ENCODE measurements at places on chromosomes 5 and 9. TPM values are rescaled to one million over a fixed set of nuclear protein-coding genes. Genes with fewer than 3 reads are reported as not detected.

SLC9A3 gene
- 6.4 TPM for total RNA-seq

PCDHGA10 gene
- total RNA-seq: 9.8 TPM

POLR1E gene
- total RNA-seq: 16.3 TPM

GRIN1 gene
- total RNA-seq: 0.94 TPM

EPB41L4B gene
- 29.1 TPM for total RNA-seq

DNA sequence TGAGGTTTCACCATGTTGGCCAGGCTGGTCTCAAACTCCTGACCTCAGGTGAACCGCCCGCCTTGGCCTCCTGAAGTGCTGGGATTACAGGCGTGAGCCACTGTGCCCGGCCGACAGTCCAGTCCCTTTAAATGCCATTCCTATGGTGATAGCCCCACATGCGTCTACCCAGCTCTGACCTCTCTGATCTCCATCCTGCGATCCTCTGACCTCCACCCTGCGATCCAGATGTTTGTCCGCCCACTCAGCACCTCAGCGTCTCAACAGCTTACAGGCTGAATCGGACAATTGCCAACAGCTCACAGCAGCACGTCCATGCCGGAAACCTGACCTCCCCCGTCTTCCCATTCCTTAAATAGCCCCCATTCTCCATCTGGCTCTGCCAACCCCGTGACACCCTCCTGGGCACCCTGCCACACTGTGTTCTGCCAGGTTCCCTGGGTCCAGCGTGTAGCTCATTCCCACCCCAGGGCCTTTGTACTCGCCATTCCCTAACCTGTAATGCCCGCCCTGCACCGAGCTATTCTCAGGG lies 44.0 kb upstream of the RNU6ATAC start:
- no peak for DNase-seq

GRCh38 chr5:78109891-78110324 lies 184.6 kb downstream of the AP3B1 start:
- no peak for DNase-seq

DNA sequence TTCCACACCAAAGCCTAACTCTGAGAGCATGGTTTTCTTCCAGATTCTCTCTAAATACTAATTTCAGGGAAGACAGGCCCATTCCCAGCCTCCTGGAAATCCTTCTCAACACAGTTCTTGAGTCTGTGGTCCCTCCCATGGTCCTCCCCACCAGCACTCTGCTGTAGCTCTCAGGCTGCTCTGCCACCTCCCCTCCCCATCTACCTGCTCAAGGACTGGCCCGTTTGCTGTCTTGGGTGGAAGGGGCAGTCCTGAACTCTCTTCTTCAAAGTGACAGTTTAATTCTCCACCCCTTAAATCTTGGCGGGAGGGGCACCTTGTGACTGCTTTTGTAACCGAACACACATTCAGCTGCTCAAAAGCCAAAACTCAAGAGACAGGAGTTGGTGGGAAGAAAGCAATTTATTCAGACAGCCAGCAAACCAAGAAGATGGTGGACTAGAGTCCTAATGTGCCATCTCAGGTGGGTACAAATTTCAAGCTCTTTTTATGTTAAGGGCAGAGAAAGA lies 7.6 kb upstream of the LCN15 start:
- DNase-seq: no peak

GRCh38 chr9:136174779-136175615 lies 29.9 kb downstream of the LHX3 start:
- DNase-seq: no peak

DNA sequence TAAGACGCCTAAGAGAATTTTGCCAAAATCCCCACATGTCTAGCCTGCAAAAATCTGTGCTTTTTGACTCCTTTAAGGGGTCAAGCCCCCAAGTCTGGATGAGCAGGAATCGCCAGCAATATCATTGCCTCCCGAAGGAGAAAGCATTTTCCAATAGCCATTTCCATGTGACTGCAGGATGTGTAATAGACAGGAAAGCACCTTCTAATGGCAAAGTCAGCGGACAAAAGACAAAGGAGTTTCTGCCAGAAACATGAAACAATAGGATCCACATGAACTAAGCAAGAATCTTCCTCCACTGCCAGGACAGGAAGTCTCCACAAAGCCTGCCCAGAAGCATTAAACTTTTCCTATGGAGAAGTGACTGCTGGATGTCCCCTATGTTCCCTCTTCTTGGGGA lies 177.1 kb upstream of the PCSK5 start:
- DNase-seq: no peak

All from type B pancreatic cell (in vitro differentiated cells).